ENCODE measurements at places on chromosomes 6 and 20.

- DNase-seq: no peak
Observed at GRCh38 chr6:147742440-147742839, 233.9 kb downstream of the SAMD5 start.

GRCh38 chr6:16691324-16691723, 69.9 kb downstream of the ATXN1 start:
- DNase-seq: no peak

GRCh38 chr20:23156170-23156841, 70.2 kb upstream of the CD93 start:
- DNase-seq: no peak

DNA sequence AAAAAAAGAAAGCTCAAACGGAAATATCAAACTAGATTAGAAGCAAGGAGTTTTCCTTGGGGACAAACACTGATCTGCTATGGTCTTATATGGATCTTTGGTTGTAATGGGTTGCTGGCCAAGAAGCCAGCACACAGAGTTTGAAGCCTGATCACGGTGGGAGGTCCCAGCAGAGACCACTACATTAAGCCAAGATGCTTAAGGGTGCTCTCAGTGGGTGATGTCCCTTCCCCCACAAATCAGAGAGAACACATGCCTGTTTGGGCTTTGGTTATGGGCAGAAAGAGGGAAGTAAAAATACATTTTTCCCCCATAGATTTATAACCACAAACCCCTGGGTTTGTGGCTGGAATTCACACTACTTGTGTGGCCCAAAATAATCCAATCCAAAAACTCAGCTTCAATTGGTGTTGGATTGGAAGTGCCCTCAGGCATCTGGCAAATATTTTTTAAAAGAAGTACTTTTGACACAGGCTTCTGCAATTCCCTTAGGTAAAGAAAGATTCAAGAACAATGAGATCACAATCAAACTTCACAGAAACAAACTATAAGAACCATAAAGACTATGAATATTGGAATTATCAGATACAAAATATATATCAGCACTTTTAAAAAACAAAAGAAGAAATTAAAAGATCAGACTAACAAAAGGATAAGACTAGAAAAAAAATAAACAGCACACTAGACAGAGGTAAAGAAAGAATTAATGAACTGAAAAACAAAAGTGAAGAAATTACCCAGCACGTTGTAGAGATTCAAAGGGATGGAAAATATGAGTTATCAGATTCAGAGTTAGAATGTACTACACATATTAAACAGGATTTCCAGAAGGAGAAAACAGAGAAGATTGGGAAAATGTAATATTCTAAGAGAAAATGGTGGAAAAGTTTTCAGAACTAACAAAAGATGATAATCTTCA, 44.7 kb downstream of the ESF1 start:
- DNase-seq: no peak

DNA sequence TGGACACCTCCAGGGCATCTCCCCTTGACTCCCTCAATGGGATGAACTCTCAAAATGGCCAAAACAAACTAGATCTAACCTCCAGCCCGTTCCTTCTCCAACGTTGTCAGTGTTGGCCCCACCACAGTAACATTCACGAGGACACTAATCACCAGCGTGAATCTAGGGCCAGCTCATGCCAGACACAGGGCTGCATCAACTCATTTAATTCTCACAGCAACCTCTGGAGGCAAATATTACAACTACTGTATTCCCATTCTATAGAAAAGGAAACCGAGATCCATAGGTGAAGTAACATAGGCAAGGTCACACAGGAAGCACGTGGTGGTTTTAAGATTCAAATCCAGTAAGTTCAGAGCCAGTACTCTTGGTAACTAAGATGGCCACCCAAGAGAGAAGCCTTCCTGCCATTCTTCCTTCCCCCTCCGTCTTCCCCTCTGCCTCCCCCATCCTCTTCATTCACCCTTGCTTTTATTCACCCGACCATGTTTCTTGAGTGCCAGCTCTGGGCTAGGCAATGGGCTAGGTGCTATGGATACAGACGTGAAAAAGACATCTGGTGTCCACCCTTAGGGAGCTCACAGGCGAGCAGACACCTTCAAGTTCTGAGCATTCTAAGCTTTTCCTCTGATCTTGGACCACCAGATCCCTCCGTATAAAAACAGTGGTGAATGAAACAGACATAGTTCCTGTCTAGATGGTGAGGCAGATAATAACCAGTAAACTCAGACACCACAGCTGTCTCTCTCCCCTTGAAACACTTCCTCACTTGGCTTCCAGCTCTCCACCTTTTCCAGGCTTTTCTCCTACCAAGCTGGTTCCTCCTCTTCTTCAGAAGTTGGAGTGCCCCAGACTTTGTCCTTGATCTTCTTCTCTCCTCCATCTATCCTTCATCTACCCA, 9.6 kb downstream of the CCM2L start:
- DNase-seq: no peak

DNA sequence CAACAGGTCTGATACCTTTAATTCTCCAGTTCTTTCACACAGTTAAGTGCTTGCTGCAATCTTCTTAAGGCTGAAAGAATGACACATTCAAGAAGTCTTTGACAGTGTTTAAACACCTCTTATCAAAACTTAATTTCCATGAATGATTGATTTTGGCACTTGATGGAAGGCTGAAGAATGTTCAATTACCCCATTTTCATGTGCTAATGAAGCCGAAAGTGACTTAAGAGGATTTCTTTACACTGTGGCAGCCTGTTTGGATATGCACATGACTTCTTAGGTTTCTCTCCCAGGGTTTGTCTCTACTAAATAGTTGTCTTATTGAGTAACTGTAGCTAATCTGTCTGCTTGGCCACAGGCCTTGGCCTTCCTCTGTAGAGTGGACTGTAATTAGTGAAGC, 81.1 kb upstream of the PRDM1 start:
- DNase-seq: no peak

DNA sequence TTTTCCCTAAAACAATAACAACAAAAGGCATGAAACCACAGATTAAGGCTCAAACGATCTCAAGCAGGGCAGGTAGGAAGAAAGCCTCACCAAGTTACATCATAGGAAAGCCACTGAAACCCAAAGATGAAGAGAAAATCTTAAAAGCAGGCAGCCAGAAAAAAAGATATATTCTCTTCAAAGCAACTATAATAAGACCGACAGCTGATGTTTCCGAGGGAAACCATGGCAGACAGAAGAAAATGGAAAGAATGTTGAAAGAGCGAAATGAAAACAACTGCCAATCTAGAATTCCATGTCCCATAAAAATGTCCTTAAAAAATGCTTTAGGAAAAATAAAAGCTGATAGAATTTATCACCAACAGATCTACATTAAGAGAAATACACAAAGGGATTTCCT, 161.5 kb upstream of the THBS2 start:
- no peak for DNase-seq

- DNase-seq: peak; percentile 92
Observed at GRCh38 chr6:25556516-25556915, 95.5 kb upstream of the SCGN start.

DNA sequence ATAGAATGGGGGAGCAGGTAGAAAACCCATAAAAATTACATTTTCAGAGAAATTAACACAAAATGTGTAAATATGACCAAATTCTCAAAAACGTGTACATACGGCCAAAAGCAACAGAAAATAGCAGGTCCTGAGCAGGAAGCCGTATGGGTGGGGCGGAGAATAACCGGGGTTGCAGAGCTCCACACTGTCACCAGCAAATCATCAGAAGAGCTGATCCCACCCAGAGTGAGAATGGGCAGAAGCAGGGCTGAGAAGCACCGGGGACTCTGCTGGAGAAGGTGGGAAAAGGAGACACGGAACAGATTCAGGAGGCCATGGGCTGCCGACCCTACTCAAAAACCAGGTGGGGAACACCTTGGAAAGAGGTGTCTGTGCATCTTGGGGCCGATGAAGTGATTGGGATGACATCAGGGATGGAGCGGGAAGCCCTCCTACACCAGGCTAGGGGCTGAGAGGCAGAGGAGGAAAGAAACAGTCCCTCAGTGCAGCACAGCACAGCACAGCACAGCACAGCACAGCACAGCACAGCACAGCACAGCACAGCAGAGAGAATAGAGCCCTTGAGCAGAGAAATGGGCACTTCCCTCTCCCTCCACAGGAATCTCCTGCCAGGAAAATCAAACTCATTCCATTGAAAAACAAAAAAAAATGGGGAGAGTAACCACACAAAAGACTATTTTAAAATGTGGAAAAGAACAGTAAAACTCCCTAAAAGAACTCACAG, 22.3 kb downstream of the STX7 start:
- DNase-seq: no peak

DNA sequence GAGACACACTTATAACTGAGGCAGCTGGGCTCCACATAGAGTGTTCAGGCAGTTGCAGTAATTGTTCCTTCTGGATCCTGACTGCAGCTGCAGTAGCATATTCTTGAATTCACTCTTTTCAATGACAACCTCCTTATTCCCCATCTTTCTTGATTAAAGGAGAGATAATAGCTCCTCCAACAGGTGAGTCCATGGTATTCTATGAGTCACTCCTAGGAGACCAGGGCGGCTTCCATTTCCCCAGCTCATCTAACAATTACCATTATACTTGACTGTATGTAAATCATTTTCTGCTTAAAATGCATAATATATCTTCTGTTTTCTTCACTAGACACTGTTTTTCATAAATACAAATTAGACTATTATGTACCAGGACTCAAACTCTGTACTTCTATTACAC, 62.4 kb downstream of the TENT5A start:
- DNase-seq: no peak

GRCh38 chr20:2542361-2542760, 6.0 kb downstream of the TMC2 start:
- DNase-seq: no peak

DNA sequence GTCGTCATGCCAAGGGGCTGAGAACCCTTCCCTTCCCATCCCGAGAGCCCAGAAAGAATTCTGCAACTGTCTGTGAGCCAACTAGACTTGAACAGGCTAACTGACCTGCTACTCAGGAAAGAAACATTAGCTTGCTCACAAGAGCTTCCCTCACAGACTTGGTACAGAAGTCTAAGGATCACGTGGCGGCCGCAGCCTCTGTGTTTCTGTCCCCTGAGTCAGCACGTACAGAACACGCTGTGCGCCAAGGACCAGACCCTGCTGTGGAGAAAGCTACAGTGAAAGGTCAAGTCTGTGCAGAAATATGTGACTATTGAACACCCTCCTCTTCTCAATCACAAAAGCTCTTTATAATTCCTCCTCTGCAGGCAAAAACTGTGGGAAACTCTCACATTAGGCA, 151.3 kb upstream of the QKI start:
- DNase-seq: no peak

GRCh38 chr6:39225946-39226437, 3.3 kb downstream of the KCNK5 start:
- DNase-seq: peak; percentile 88

- DNase-seq: no peak
Observed at GRCh38 chr6:110250058-110250457, 69.8 kb downstream of the CDC40 start.

DNA sequence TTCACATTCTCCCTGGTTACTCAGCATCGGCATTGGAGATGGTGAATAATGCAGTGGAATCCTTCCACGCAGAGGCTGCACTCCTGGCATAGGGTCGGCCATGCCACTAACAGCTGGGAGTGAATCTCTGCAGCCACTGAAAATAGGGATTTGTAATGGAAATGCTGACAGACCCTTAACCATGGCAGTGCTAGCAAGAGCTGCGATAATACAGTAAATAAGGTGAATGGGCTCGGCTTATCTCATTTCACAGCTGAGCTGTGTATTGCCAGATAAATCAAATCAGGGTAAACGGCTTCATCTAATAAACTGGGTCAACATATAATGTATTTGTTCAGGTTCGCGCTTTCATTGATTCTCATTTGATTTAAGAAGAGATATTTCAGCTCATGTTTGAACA, 156.8 kb downstream of the SLC35B3 start:
- DNase-seq: no peak

DNA sequence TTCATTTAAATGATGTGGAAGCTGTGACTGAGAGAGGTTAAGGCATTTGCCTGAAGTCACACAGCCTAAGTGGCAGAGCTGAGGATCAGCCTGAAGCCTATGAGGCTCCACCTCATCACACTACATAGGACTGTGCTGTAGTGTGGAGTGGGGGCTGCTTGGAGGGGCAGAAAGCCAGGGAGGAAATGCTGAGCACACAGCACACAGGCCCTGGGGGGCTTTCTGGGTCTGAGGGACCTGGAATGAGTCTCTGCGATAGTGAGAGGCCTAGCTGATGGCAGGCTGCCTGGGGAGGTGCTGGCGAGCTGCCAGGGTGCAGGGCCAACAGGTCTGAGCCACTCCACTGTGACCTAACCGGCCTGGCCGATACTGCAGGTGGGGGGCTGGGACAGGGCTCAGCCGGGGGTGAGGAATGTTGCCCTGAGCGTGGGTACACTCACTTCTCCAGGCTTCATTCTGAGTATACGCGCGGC, 2.2 kb upstream of the ARHGAP40 start:
- no peak for DNase-seq

Measured in activated CD4-positive, alpha-beta T cell treated with anti-CD3 and anti-CD28 coated beads, Interleukin-2, amount 10 ng/mL, durations not matched to agents 24 days and 14 days (primary cell).